ENCODE measurements at places on chromosomes 12 and 14.

- no peak for DNase-seq
Observed at GRCh38 chr12:50398931-50399330, 1.8 kb upstream of the LARP4 start.

DNA sequence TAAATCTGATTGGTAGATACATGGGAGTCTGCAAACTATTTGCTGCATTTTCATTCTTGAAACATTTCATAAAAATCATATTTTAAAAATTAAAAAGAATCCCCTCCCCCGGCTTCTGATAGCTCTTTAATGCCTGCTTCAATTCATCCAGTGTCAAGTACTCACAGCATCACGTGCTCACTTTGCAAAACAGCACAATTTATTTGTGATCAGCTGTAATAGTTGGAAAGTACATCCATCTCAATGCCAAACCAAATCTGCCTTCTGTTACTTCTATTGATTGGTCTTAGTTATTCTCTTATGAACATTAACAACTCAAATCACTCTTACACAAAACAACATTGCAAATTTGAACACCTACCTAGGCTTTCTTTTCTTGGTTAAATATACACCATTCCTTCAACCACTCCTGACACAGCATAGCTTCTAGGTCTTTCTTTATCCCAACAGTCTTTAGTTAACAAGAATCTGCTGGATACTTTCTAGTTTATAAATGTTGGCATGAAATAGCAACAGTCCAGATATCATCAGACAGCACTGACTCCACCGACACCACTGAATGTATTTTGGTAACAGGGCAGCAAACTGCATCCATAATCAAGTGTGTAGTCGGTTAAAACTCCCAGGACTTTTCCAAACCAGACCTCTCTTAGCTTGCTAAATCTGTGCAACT is 58.0 kb downstream of the PARP11 start:
- DNase-seq, result no peak

DNA sequence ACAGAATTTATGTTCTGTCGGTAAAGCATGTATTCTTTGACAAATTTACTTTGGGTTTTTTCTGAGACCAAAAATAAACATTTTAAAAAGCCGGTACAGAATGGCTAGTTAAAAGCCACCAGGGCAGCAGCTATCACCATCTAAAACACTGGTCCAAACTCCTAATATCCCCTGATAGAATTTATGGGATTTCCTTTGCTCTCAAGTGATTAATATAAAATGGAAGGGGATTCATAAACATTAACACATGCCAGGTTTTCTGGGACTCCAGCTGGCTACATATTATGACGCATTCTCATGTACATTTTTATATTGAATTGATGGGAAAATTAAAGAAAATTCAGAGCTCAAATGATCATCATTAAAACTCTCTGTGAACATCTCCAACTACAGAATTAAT is 640.8 kb downstream of the C12orf50 start:
- DNase-seq, result no peak

GRCh38 chr14:34496007-34496678 is 34.1 kb upstream of the SPTSSA start:
- no peak for DNase-seq

DNA sequence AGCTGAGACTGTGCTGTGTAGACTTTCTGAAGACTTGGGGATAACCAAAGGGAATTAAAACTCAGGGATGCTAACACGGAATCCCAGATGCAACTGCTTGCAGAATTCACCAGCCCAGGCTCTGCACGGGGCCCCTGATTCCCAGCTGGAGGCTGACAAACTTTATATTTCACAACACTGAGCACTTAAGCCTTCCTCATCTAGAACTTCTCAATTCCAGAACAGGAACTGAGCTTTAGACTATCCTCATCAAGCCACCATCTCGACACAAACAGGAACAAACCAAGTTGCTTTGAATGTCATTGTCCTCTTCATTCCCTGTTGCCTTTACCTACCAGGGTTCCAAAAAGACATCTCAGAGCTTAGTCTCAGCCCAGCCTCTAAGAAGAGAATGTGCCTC is 22.2 kb downstream of the CCDC63 start:
- no peak for DNase-seq

- no peak for DNase-seq
Observed at GRCh38 chr12:57454566-57455373, at the start of gene INHBE. Gene INHBE, plus strand, starts transcription at chr12:57455307. Its CDS starts 230 bp downstream, at chr12:57455537.

GRCh38 chr12:114919479-114919878 is 235.5 kb upstream of the TBX3 start:
- no peak for DNase-seq

GRCh38 chr14:92134456-92134855 is 12.7 kb downstream of the CPSF2 start:
- DNase-seq, result no peak

DNA sequence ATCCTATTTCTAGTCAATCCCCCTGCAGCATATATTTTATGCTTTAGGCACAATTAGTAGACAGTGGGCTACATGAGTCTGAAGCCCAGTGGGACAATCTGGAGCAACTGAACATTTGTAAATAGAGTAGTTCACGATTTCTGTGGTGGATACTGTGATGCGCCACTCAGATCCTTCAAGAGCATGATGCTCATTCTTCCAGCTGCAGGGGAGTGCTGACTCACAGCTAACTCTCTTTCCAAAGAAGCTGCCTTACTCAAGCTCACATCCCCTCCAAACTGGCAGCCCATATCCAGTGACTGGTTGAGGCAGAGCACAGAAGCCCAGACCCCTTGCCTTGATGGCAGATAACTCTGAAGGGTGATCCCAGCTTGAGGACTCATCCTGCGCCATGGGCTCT is 224.2 kb upstream of the EEA1 start:
- DNase-seq, result no peak

DNA sequence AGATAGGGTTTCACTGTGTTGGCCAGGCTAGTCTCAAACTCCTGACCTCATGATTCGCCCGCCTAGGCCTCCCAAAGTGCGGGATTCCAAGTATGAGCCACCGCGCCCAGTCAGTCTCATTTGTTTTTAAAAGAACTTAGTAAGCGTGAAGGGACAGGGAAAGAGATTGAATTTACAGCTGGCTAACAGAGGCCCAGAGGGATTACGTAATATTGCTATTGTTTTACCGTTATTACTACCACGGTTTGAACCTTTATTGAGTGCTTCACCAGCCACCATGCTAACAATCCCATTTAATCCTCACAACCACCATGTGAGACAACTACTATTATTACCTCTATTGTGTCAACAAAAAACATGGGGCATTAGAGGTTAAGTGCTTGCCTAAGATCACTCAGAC is 26.7 kb upstream of the BLTP3B start:
- no peak for DNase-seq

DNA sequence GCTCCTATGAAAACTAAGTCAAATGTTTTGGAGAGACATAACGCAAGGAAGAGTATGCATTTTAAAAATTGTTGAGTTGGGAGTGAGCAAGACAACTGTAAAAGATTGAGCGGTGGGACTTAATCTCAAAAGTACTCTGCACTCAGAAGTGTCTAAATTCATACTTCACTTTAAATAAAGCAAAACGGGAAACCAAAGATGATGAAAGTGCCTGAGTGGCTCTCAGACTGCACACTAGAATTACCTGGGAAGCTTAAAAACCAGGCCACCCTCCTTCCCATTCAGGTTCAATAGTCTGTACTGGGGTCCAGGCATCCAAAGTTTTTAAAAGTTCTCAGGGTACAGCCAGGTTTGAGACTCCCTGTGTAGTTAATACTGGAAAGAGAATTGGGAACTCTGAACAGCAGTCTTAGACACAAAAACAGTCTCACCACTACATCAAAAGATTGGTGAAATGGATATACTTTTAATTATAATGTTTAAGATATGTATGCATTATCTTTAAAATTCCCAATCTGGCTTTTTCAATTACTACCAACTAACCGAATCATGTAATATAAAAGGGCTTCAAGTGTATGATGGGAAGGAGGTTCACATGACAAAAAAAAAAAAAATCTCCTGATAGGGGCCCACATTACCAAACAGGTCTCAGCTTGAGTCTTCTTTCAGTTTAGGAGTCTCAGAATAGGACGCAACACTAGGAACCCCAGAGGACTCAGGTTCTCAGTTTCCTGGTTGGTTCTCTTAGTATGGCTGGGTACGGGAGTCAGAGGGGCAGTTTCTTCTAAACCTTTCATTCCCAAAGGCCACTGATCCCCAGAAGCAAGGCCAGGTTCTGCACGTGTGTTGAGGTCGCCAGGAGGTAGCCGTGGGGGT is 1.0 kb downstream of the HOMEZ start:
- no peak for DNase-seq

All from mucosa of descending colon (tissue), 3 donors.